ENCODE measurements at places on chromosomes 3 and 15.

GRCh38 chr15:73024168-73024567, 28.1 kb upstream of the NEO1 start:
- no peak for DNase-seq

GRCh38 chr3:177906126-177906511, 630.1 kb upstream of the KCNMB2 start:
- no peak for DNase-seq

DNA sequence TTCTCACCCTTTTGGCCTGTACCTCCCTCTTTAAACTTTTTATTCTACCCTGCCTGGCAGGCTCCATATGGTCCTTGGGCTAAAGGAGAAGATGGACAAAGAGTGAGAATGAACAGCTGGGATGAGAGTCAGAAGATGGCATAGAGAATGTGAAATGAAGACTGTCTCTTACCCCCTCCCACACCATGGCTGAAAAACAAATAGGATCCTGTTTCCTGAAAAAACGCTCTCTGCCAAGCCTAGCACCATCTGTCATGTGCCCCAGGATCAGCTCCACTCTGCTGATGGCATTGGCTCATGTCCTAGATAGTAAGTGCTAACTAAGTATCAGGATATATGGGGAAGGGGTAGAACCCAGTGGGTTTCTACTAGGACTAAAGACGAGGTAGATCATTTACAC, 238.6 kb downstream of the MEX3B start:
- no peak for DNase-seq

DNA sequence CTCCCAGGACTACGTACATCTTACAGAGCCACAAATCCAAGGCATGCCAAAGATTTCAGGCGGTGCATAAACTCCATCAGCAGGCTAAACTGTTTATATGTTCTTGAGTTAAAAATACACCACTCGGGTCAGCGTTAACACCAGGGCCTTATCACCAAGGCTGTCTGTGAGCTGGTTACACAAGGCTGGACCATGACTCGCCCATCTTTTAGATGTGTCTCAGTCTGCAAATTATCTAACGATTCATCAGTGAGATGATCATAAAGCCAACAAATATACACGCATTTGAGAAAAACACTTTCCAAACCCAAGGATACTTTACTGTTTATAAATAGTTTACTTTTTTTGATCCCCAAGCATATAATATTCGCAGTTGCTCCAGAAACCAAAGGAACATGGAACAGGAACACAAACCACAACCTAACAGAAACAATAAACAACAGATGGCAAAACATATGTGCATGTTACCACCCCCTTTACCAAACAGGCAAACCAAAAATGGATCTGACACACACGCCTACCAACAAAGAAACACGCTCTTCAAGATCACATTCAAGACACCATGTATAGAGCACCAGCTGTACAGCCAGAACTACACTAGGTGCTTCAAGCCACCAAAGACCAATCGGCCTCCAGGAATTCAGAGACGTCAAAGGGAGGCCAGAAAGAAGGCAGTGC, 15.4 kb downstream of the LRIG1 start:
- DNase-seq, result no peak

- no peak for DNase-seq
Observed at GRCh38 chr15:90618330-90619125, 88.8 kb downstream of the CRTC3 start.

- no peak for DNase-seq
Observed at GRCh38 chr15:63287109-63287508, 9.7 kb downstream of the APH1B start.

DNA sequence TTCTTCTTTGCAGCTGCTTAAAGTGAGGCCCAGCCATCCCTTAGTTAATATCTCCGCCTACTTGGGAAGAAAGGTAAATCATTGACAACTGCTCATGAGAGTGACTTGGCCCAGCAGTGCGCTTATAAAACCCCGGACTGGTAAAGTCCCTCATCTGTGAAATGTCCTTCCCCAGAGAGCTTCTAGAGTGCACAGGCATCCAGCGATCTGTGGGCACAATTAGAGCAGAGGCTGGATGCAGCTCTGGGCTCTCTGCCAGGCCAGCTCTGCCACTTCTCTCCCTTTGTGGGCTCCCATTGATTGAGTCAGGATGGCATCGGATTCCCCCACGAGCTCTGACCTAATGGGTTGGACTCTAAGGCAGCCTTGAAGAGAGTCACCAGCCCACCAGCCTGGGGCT, 219.0 kb upstream of the LINGO1 start:
- DNase-seq, result no peak

DNA sequence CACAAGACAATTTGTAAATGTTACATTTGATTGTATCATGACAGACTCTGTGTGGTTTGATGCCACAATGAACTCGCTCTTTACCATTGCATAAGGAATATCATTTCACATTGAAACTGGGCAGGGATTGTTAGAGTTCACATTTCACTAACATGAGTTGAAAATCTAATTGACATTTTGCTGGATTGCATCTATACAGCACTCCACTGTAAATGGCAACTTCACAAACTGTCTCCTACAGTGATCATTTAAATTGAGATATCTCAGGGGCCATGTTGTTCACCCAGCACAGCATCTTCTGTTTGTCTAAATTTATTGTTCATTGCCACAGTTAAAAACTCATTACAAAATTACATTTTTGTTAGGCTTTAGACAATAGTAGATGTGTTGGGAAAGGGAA, 499.4 kb downstream of the GBE1 start:
- DNase-seq, result no peak

GRCh38 chr3:131899021-131899420, 135.8 kb downstream of the CPNE4 start:
- no peak for DNase-seq

DNA sequence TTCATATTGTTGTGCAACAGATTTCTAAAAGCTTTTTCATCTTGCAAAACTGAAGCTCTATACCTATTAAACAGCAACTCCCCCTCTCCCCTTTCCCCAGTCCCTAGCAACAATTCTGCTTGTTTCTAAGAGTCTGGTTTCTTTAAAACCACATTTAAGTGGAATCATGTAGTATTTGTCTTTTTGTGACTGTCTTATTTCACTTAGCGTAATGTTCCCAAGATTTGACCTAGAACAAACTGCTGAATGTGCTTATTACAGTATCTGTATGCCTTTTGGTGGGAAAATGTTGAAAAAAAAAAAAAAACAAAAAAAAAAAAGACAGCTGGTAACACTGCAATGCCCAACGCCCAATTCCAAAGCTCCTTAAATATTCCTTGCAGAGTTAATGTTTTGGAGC, 19.5 kb upstream of the SPESP1 start:
- no peak for DNase-seq

DNA sequence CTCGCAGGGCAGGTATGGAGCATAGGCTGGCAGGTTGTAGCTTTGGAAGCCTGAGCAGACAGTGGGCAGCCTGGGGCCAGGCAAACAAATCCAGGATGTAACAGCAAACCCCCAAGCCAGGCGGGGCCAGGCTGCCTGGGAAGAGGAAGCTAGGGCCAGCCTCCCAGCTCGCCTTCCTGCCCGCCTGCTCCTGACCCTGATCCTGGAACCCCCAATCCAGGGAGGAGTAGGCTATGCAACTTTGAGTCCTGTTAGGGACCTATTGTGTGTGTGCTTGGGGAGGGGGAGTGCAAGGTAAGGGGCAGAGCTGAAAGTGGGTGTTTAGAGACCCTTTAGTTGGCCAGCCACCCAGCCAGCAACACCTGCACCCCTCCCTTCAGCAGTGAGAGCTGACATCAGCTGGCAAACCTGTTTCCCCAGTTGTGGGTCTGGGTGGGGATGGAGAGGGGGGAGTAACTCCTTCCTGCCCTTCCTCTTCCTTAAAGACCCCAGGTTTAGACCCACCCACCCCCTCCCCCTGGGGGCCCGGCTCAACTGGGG, 2.5 kb downstream of the NBEAL2 start:
- DNase-seq, result no peak

DNA sequence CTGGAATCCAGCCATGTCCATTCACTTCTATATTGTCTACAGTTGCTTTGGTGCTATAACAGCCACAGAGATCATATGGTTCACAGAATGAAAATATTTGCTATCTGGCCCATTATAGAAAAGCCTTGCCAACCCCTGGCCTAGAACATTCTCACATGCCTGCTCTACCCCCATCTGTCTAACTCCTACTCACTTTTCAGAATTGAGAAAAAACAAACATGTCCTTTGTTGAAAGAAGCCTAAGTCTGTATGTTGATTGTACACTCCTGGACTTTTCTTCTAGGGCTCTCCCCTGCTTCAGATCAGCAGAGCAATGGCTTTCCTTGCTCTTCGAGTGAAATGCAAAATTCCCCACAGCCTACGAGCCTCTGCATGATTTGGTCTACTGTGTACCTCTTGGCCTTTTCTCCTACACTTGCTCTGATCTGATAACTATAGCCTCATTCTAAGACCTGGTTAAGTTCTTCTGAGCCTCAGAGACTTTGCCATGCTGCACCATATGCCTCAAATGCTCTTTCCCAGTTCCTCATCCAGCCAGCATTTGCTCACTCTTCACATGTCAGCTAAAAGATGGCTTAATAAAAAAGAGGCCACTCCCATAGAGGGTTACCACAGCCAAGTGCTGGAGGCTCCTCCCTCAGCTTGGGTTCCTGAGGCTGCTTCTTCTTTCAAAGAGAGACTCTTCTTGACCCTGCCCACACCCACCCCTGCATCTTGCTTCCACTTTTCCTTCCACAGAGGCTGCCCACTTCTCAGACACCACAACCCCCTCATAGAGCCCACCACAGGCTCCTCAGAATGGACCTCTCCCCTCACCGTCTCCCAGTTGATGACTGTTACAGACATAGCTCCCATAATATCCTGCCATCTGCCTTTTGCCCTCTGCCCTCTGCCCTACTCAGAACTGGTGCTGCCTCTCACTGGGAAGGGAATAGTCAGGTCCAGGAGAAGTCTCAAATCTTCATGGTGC, 22.9 kb upstream of the DCLK3 start:
- no peak for DNase-seq
